ENCODE measurements at places on chromosomes 2 and 18.

DNA sequence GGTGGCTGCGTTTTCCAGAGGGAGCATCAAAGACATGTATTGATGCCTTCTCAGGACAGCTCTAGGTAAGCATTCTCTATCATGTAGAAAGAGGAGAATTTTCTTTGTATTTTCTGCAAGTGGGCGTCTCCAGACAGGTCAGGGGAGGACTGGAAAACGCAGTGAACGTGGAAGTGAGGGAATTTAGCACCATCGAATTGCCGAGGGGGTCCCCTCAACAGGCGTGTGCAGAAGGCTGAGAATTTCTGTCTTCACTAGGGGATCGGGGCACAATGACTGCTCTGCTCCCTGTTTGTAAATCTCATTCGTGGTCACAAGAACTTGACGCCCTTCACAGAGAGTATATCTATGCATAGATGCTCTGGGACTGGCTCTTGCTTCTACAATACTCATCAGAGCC, 5.0 kb upstream of the NTSR2 start:
- no peak for DNase-seq

- DNase-seq = no peak
These were observed 50.5 kb downstream of the KCNG2 start for GRCh38 chr18:79848294-79848578.

DNA sequence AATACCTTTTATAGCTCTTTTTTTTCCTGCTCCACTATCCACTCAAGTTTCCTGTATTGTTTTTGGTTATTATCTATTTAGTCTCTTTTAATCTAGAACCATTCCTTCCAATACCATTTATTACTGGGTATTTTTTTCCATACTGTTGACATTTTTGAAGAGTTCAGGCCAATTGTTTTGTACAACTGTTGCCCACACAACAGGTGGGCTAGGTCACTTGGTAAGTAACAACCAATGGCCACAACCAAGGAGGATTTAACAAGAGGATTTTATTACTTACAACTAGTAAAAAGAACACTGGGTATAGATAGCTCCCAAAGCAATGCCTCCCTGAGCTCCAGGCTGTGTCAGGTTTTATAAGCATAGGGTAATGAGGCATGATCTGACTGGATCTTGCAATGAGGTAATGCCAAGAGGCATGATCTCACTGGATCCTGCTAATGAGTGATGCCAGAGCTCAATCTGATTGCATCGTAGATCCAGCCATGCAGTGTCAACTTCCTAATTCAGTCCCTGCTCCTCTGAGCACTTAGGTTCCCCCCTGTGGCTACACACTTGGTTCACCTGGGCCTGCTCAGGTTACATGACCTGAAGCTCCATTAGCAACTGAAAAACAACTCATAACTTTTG, 7.1 kb upstream of the CEP68 start:
- DNase-seq = no peak

DNA sequence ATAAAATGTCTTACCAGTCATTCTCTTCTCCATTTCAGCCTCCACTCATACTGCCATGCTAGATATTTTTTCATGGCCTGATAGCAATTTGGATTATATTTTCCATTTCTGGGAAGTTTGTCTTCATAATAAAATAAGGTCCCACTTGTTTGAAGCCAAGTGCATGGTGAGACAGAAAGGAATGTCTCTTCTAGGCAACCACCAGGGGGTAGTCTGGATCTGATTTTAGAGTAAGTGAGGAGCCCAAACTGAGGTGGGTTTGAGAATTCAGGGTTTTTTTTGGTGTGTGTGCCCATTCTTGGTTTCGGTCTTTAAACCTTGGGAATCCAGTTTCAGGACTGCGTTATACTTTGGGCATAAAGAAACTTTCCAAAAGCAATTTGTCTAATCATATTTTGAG, 315.5 kb downstream of the RPRM start:
- peak; percentile 27 for DNase-seq

GRCh38 chr18:7896805-7897518, 329.8 kb downstream of the PTPRM start:
- peak; percentile 46 for DNase-seq

GRCh38 chr2:205815673-205816072, 133.4 kb downstream of the NRP2 start:
- no peak for DNase-seq

DNA sequence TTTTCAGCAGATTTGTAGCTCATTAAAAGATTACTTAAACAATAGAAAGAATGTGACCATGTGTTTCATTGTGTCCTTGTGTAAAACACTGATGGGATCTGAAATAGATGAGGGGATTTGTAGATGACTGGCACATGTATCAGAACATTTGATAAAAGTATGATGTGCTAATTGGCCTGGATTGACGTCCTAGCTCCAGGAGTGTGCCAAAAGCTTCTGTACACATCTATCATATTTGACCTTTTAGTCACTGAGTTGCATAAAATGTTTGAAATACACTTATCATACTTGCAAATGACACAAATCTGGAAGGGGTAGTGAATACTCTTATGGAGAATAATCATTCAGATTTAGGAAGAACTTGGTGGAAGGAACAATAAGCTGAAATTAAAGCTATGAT, 778.5 kb downstream of the ERBB4 start:
- no peak for DNase-seq

GRCh38 chr18:58117786-58118403, 73.9 kb downstream of the NEDD4L start:
- DNase-seq = no peak

GRCh38 chr2:8954990-8955389, 48.5 kb downstream of the MBOAT2 start:
- no peak for DNase-seq

- no peak for DNase-seq
These were observed 934.8 kb downstream of the NRXN1 start for GRCh38 chr2:50097148-50097547.

DNA sequence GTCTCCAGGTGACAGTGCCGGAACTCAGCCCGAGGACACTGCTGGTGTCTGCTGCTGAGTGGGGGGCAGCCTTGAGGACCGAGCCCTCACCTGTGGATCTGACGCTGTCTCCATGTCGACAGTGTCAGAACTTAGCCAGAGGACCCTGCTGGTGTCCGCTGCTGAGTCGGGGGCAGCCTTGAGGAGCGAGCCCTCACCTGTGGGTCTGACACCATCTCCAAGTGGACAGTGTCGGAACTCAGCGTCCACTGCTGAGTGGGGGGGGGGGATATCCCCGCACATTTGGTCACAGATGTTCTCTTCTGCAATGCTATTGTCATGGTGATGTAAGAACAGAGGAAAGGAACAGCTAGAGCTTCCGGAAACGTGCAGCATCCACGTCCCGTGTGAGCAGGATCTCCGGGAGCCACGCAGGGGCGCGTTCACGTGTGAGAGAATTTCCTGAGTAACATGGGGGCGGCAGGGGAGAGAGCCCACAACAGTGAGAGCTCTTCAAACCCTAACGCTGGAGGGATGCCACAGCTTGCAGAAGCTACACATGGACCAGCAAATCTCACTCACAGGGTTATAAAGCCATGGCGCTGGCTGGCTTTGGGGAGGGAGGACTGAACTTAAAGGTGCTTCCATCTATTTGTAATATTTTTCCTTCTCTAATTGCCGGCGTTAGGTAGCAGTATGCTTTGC, 250.7 kb upstream of the SALL3 start:
- no peak for DNase-seq

DNA sequence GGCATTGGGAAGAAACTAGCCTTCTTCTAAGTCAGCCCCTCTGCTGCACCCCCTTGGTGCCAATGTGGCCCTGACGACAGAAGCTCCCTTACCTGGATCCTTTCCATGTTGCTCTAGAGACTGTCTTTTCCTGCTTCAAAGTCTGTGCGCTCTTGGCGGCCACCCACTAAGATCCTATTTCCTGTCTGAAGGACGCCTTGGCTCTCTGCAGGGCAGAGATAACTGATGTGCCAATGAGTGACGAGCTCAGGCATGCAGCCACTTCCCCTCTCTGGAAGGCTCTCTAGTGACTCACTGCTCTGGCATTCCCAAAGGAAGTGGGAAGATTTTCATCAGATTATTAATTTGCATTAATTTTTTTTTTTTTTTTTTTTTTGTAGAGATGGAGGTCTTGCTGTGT, 273.5 kb downstream of the CDH20 start:
- DNase-seq = no peak

- no peak for DNase-seq
These were observed 18.1 kb downstream of the CYP1B1 start for GRCh38 chr2:38057651-38058410.

DNA sequence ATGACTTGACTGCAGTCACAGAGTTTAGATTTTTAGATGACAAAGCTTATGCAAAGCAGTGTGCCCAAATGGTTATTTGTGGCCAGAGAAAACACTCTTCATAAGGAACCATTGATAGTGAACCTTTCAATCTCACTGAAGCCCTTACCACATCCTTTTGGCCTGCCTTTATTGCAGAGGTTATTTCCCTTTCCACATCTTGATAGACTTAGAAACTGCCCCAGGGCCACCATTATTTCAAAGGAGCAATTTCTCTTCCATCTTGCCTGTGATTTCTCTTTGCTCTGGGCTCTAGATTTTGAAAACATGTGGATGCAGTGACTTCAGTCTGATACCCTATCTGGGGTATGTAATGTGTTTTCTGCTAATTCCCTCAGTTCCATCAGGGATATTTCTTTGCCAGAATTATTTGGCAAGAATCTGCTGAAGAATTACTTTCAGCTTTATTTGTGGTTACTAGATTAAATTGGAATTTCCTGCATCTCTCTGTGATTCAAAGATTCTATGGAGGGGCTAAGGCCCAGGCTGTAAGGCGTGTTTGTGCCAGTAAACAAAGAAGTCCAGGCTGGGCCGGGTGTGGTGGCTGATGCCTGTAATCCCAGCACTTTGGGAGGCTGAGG, 51.0 kb downstream of the MOGAT1 start:
- peak; percentile 22 for DNase-seq

DNA sequence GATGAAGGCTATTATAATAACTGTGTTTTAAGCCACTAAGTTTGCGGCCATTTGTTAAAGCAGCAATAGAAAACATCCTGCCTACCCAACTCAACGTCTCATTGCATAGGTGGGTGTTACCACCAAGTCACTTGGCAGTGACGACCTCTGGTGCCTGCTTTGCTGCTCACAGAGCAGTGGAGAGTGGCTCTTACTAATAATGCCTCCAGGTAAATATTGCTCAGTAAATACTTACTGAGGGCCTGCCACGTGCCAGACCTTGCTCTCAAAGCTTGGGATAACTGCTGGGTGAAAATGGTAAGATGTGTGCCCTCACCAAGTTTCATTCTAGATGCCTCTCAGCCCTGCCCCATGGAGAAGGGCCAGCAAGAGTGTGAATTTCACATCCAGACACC, 27.7 kb downstream of the ITGA6 start:
- no peak for DNase-seq

DNA sequence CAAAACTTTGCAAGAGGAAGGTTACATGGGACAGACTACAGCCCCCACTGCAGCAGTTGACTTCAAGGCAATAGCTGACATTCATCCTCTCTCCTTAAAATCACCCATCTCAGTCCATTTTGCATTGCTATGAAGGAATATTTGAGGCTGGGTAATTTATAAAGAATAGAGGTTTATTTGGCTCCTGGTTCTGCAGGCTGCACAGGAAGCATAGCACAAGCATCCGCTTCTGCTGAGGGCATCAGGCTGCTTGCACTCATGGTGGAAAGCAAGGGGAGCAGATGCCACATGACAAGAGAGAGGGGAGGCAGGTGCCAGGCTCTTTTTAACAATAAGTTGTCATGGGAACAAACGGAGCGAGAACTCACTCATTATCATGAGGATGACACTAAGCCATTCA, 646.0 kb downstream of the ZEB2 start:
- no peak for DNase-seq

- DNase-seq = peak; percentile 70
These were observed 173.6 kb downstream of the SMAD7 start for GRCh38 chr18:48777026-48777743.

GRCh38 chr2:30608643-30609042, 161.6 kb downstream of the LCLAT1 start:
- no peak for DNase-seq

DNA sequence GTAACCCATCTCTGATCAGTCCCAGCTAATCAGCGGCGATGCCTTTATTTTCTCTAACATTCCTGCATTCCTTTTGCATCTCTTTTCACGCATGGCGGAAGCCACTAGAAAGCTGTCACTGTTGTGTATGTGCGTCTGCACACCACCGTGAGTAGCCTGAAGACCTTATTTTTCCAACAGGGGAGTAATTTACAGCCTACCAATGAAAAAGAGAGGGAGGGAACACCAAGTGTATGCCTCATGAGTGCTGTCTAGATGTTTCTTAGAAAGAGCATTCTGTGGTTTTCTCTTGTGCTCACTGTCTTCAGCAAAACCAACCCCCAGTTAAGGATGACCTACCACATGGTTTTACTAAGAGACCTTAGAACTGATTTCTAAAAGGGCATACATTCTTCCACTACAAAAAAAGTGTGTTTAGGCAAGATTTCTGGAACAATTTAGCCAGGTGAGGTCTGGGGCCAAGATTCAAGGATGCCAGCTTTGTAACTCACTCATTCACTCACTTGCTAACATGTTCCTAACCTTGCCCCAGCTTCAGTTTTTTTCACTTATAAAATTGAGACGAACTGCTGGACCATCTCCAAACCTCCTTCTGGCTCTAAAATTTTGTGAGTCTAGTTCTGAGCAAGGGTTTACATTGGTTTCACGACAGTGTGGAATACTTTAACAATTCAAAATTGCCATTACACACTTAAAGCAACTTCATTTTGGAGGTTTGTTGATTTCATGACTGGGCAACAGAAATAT, 51.4 kb downstream of the BCL2 start:
- DNase-seq = peak; percentile 87

DNA sequence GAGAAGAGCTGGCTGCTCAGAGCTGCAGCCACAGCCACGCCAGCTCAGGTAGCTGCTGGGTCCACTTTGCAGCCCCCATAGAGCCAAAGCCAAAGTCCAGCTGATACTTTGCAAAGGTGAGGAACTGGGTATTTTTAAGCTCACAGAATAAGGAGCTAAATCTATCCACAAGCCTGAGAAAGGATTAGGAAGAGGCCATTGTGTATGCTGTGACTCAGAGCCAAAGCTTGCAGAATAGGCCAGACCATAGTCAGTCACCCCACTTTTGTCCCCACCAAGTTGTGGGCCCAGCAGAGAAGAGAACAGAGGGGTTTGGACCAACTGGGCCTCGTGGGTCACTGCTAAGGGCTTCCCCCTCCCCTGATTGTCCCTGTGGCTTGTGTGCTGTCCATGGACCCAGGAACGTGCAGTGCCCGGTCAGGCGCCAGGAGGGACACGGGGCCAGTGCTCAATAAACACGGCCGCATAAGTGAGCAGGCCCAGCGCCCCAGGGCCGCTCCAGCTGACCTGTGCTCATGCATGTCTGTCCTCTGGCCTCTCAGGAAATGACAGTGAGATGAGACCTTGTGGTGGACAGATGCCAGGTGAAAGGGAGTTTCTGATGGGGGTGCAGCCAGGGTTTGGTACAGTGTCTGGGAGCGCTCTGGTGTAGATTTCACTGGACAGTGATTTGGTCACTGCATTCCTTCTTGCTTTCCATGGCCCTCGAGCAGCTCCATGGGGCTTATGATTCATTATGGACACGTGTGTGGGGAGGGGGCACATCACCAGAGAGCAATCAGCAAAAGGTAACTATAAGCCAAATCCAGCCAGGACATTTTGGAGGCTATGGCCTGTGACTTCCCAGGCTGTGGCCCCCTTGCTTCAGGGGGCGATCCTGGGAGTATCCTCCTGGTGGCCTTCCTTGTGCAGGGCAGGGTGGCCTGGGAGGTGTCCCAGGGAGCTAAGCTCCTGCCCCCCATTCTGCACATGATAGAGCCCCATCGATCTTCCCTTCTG, 31.3 kb downstream of the MAL start:
- DNase-seq = no peak
